Stimulated activated CD4-positive, alpha-beta T cell treated with anti-CD3 and anti-CD28 coated beads, TNF-alpha, amount 100 ng/mL, for 24 hours (primary cell): ENCODE measurements at places on chromosomes 5 and 9.

DNA sequence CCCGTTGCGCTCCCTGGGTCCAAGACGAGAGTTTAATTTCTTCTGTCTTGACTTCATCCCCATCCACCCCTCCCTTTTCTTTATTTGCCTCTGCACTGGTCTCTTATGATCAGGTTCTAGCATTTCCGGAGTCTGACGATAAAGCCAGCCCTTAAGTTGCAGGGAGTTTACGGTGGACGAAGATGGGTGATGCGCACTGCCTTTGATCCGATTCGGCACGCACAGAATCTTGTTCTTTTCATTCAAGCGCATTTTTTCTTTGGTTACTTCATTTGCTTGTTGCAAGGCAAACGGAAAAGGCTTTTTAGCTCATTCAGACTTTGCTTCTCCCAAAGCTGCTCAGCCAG lies 488 bp upstream of the MCTP1 start:
- DNase-seq = no peak

- DNase-seq = no peak
These were observed 86.9 kb upstream of the SIMC1 start for GRCh38 chr5:176151281-176151680.

DNA sequence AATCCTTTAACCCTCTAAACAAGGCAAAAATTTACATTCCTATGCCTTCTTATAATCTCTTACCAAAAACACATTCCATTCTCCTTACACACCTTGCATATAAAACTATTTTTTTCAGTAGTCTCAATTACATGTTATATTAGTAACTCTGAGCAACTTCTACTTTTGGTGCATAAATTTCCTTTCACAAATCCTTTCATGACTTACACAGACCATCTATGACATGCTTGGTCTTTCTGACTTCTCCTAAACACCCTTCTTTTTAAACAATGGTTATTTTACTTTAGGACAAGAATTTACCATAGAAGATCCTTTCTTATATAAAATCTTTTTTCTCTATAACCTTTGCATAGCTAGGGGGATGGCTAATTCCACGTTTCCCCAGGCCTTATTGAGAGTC lies 208.0 kb upstream of the ARRDC3 start:
- no peak for DNase-seq

- DNase-seq = no peak
These were observed 279.1 kb upstream of the EFNA5 start for GRCh38 chr5:107949688-107950341.

DNA sequence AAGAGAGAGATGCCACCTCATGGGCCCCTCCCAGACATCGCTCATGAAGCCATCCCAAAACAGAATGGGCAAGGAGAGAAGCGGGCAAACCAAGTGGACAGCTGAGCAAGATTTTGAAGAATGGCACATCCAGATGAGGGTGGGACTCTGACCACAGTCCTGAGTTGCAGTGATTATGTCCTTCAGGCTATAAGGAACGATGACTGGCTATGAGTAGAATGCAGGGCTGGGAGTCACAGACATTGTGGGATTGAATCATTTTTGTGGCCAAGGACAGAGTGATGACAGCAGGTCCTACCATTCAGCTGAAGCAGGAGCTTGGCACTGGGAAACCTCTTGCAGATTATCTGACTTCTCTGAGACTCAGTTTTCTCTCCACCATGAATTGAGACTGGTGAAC lies 245.7 kb upstream of the SLC30A5 start:
- no peak for DNase-seq
